GM18507 (cell line): ENCODE measurements at places on chromosomes 11 and 22.

DNA sequence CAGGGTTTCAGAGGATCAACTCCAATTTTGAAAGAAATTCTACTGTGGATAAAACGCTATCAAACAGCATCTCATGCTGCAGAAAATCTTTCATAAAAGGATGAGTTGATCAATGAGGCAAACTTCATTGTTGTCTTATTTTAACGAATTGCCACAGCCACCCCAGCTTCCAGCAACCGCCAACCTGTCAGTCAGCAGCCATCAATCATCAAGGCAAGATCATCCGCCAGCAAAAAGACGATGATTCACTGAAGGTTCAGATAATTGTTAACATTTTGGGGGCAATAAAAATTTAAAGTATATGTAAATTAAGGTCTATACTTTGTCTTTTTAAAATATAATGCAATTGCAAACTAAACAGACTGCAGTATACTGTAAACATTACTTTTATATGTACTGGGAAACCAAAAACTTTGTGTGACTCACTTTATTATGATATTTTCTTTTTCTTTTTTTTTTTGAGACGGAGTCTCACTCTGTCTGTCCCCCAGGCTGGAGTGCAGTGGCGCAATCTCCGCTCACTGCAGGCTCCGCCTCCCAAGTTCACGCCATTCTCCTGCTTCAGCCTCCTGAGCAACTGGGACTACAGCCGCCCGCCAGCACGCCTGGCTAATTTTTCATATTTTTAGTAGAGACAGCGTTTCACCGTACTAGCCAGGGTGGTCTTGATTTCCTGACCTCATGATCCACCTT, 155.3 kb upstream of the SYN3 start:
- no peak for DNase-seq

GRCh38 chr11:8967184-8967583, 2.9 kb upstream of the TMEM9B start:
- no peak for DNase-seq

DNA sequence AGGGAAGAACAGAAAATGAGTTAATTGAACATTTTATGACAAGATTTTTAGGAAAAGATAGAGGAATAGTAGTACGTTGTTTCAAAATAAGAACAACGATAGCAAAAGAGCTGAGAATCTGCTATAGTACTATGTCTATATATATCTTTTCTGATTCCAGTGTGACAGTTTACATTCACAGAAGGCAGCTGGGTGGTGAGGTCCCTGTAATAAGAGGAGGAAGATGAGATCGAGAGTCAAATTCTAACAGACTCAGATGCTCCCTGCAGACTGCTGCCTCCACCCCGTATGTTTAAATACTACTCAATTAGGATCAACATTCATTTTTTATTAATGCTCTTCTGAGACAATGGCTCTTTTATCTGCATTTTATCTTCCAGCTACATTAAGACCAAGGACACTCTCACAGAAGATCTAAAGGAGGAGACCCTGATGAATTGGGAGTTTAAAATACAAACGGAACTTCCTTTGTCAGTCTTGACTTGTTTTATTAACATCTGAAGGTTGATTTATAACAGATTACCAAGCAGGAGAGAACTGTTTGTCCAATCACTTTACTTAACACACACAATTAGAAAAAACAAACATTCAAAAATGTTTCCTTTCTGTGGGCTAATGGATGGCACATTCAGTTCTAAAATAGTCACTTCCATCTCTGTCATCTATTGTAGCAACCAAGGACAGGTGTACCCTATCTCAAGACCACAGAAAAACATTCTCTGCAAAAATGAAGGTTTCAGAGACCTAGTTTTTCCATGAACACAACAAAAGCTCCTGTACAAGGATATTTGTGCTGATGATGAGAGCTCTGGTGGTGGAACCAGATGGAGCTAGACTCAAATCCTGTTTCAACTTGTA, 240.2 kb downstream of the CADM1 start:
- no peak for DNase-seq

GRCh38 chr11:127656116-127656836, 655.7 kb upstream of the KIRREL3 start:
- no peak for DNase-seq

DNA sequence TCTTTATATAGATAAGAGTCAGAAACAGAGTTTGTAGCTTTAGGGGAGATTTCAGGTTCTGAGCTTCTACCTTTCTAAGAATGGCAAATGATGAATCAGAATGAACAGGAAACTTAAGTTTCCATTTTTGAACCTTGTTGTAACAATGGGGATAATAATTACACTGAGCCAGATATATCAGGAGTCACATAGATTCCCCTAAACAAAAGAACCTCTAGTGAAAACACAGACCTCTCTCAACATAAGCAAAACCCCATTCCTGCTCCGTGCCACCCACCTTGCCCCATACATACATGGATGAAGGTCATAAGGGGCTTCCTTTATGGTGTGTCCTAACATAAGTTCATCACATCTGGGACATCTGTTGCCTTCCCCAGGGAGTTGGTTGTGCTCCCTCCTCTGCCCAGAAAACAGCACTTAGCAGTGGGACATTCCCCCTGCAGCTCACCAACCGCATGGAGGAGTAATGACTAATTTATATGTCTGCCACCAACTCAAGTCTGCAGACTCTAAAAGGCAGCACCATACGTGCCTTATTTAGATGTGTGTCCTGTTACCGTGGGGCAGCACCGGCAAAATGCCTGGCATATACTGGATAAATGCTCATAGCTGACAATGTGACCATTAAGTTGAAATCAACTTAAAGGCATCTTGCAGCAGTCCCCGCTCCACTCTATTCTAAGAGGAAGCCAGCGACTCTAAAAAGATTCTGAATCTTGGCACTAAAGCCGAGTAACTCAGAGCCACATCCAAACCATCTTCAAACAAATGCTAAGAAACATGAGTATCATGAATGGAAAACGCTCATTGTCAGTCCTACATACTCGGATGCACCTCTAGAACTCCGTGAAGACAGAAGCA, 8.0 kb downstream of the JAML start:
- DNase-seq: no peak

GRCh38 chr11:119888119-119888518, 159.1 kb upstream of the NECTIN1 start:
- DNase-seq: no peak

GRCh38 chr11:115450519-115450918, 53.7 kb downstream of the CADM1 start:
- DNase-seq: no peak

- no peak for DNase-seq
Measured at GRCh38 chr11:47514825-47515647, 37.9 kb downstream of the CELF1 start.

DNA sequence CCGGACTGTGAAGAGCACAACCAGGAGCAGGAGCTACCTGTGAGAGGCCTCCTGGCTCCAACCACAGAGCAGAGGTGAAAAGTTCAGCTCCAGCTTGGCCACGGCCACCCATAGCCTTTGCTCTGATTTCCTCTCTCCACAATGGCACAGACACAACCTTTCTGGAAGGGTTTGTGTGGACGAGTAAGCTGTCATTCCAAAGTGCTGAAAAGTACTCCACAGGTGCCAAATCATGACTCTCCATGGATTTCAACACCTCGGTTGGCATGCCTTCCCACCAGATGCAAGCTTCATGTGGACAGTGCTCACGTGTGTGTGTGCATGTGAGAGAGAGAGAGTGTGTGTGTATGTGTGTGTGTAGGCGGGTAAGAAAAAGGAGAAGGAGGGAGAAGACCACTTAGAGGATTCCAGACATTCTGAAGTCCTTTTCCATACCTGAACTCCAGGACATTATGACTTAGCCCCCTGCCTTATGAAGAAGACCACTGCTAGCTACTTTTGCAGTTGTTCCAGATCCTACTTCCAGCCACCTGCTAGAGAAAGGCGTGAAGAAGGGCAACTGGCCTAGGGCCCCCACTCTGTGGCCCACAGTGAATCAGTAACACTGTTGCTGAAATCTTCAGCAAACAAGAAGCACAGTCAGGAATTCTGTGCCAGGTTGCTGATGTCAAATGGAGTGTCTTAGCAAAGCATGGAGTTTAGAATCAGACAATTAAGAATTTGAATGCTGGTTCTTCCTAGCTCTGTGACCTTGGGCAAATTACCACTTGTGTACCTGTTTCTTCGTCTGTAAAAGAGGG, 13.9 kb upstream of the NAV2 start:
- no peak for DNase-seq

GRCh38 chr11:102704841-102705240, 728 bp downstream of the MMP27 start:
- DNase-seq: no peak

GRCh38 chr11:20048246-20048645, 112.0 kb downstream of the DBX1 start:
- no peak for DNase-seq

DNA sequence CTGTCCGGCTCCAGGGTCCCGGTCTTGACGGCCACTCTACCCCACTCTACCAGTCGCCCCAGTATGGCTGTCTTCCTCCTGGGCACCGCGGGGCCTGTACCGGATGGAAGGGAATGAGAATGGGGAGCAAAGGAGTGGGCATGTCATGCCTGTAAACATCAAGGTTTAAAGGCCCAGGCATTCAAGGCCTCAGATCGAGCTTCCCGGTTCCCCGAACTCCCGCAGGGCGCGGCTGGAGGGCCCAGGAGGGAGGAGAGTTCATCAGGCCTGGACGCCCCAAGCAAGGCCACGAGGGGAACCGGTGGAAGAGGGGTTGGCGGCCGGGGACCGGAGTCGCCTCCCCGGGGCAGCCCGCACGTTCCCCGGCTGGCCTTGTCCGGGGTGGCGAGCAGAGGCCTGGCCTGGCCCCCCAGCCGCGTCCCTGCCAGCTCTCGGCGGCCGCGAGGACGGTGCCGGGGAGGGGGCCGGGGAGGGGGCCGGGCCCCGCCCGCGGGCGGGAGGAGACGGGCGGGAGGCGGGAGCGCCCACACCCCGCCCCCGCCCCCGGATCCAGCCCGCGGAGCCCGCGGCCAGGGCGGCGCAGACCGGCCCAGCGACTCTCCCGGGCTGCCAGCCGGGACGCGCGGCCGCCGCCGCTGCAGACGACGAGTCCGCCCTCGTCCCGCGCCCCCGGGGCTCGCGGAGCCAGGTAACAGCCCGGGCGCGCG, at the start of gene CDC42EP1:
Gene CDC42EP1, plus strand, starts transcription at position 580 of the 707 bp plus-strand sequence. CDS start 5,870 bp downstream, outside the sequence.
- DNase-seq: no peak

GRCh38 chr11:118663381-118663780, 16.1 kb downstream of the TREH start:
- no peak for DNase-seq

GRCh38 chr11:68099474-68100405, 21.4 kb downstream of the CHKA start:
- DNase-seq: no peak

- DNase-seq: no peak
Measured at GRCh38 chr11:8610532-8611116, 16.6 kb upstream of the STK33 start.

DNA sequence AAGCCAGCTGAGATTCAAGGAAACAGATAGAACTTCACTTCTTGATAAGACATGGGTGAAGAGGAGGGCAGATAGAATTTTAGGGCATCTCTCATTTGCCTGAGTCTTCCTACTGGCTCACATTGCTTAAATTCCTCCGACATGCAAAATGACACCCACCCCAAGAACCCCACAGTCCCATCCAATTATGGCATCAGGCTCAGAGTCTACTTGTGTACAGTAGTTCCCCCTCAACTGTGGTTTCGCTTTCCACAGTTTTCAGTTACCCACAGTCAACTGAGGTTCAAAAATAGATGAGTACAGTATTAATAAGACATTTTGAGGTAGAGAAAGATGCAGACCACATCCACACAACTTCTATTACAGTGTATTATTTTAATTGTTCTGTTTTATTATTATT, 99.8 kb downstream of the TTC17 start:
- no peak for DNase-seq

DNA sequence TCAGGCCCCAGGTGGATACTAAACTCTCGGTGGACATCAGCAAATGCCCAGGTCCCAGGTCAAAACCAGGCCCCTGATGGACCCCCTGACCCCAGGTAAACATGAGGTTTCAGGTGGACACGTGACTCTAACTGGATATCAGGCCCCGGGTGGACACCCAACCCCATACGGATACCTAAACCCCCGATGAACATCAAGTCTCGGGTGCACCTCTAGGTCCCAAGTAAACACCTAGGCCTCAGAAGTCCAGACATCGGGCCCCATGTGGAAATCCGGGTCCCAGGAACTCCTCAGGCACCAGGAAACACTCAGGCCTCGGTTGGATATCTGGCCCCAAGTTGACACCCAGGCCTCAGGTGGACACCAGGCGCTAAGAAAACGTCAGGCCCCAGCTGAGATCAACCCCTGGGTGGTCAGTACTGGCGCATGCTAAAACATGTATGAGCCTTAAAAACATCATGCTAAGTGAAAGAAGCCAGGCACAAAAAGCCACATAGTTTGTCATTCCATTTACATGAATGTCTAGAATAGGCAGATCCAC, 54.4 kb upstream of the SEPTIN5 start:
- no peak for DNase-seq

DNA sequence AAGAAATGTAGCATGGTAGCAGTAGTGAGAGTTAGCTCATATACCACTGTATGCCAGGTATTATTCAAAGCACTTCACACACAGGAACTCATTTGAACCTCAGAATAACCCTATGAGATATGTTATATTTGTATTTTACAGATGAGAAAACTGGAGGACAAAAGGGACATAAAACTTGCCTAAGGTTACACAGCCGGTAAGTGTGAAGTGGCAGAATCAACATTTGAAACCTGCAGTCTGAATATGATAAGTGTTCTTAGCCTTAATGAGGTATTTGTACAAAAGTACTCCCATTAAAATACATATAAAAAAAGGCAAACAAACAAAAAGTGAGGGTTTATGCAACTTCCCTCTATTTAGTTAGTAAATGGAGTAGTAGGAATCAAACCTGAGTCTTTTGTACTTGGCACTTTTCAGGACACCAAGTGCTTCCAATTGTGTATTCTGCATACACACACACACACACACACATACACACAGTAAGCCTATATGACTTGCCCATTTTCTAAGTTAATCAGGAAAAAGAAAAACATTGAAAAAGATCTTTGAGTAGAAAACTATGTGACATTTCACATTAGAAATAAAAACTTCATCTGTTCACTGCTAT, 223.9 kb upstream of the FOLH1 start:
- no peak for DNase-seq

DNA sequence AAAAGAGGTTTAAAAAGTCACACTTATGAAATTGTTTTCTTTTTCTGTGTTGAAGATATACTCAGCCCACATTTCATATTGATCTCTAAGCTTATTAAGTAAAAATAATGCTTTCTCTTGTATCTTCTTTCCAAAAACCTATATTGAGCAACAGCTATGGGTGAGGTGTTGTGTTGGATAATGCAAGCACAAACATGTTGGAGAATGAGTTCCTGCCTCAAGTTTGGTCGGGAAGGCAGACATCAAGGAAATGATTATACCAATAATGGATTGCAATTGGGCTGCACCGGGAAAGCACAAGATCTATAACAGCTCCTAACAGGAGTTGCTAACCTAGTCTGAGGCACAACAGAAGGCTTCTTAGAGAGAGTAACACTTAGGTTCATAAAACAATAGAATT, 308.9 kb upstream of the MPPED2 start:
- no peak for DNase-seq

DNA sequence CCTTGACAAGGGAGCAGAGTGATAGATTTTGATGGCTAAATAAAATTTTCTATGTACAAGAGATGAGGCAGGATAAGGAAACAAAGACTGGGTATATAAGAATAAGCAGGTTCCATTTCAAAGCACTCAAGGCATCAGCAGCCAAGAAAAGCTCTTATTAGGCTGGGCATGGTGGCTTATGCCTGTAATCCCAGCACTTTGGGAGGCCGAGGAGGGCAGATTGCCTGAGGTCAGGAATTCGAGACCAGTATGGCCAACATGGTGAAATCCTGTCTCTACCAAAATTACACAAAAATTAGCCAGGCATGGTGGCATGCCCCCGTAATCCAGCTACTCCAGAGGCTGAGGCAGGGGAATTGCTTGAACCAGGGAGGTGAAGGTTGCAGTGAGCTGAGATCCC, 563.4 kb upstream of the CCDC179 start:
- no peak for DNase-seq
